IMR-90 (cell line): ENCODE measurements at places on chromosomes 12 and 14.

GRCh38 chr14:69153873-69154270 lies 953 bp upstream of the DCAF5 start:
- no peak for DNase-seq

DNA sequence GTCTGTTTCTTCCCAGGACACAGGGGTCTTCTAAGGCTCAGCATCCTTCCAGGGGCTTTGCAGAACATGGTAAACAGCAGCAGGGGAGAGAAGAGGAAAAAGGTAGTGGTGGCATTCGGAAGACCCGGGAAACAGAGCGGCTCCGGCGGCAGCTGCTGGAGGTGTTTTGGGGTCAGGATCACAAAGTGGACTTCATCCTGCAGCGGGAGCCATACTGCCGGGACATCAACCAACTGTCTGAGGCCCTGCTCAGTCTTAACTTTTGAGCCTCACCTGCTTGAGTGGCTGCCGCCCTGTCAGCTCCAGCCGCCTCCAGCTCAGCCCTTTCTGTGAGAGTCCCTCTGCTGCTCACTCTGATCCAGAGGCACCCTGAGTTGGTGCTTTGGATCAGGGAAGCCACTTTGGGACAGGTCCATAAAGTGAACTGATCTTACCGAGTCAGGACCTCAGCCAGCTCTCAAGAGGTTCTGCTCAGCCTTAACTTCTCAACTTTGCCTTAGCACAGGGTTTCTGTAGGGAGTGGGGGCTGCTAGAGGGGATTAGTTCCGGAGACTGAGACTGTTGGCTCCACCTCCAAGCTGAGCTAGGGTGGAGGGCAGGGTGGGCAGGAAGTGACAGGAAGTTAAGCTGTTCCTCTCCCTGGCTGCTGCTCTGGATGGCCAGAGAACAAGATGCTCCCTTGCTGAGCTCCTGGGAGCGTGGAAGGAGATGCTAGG lies 5.4 kb downstream of the SDR39U1 start:
- DNase-seq = no peak

DNA sequence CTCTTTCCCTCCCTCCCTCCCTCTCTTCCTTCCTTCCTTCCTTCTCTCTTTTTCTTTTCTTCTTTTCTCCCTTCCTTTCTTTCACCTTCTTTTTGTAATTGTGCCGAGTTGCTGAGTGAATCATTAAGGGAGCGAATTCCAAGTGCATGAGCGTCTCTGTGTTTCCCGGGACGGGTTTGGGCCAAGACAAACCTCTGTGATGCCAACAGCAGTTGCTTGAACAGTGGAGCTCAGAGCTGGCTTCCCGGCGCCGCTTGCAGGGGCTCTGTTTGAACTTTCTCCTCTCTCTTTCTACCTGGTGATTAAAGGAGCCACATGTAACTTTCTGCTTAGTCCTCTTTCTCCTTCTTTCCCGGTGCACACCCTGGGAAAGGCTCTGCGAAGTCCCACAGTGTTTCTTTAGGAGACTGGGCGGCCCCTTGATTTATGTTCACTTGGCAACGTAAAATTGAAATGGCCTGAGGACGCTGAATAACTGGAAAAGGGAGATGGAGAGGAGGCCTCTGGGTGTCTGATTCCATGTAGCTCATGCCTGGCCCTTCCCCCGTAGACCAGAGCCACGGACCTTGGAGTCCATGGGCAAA lies 33.7 kb upstream of the MAP1LC3B2 start:
- peak; percentile 92 for DNase-seq

GRCh38 chr14:50410921-50411320 lies 14.2 kb upstream of the CDKL1 start:
- peak; percentile 85 for DNase-seq

DNA sequence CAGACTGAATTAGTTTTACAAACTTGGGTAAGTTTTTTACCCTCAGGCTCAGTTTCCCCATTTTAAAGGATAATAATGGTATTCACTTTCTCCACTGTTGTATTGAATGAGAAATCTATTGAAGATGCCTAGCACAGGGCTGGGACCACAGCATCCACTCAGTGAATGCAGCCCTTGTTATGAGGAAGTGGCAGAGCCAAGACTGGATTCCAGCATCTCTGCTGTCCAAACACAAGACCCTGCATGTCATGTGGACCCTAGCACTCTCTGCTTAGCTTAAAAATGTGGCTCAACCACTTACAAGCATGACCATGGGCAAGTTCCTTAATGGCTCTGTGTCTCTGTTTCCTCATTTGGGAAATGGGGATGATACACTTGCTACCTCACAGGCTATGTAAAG lies 24.1 kb upstream of the TRIM9 start:
- no peak for DNase-seq
